ENCODE measurements at places on chromosomes 11 and 22.
A peak's percentile ranks its signal among the peaks of the same experiment; 100 is the strongest.

DNA sequence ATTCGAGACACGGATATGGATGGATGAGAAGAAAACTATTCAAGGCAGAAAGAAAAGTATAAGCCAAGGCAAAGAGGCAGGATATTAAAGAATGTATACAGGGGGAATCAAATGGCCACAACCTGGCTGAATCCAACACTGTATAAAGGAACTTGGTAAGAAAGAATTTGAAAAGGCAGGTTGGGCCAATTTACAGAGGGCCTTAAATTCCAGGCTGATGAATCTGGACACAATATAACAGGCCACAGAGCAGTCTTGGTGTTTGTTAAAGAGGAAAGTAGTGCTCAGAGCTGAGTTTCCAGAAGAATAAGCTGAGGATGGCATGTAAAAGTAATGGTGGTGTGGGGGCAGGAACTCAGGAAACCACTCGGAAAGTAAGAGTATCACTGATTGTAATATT is 72.3 kb upstream of the POU2AF2 start:
- DNase-seq = no peak

DNA sequence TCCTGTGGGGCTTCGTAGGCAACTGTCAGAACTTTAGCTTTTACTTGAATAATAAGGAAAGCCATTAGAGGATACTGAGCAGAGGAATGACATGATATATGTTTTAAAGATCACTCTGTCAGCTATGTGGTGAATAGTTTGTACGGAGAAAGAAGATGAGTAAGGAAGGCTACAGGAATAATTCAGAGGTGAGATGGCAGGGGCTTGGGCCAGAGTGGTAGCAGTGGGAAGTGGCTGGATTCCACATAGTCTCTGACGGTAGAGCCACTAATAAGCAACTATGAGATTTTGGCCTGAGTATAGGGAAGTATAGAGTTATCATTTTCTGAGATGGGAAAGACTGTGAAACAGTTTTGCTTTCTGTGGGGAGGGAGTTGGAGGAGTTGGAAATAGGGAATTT is 93.9 kb upstream of the MTMR2 start:
- DNase-seq = no peak

DNA sequence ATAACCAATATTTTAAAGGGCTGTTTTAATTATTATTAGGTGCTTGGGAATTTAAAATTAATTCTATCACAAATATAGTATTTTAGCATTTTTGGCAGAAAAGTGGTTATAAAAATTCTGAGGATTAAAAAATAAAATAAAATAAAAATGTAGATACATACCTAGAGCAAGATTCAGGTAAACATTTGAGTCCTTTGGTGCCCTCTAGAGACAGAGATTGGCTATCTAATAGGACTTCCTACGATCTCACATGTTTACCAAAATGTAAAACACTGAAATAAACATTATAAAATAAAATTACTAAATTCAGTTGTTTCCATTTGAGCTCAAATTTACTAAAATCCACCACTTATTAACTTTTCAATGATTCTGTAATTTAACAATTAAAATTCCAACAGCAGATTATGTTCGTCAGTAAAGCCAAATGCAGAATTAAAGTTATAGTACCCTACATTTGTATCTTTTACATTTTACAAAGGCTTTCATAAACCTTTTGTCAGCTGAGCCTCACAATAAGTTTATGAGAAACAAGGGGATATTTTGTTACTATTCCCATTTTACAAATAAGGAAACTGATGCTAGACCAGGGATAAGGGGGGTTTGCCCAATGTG is 27.7 kb downstream of the SLC36A4 start:
- no peak for DNase-seq

GRCh38 chr11:62860835-62861563 is 19.7 kb upstream of the SLC3A2 start:
- DNase-seq = no peak

DNA sequence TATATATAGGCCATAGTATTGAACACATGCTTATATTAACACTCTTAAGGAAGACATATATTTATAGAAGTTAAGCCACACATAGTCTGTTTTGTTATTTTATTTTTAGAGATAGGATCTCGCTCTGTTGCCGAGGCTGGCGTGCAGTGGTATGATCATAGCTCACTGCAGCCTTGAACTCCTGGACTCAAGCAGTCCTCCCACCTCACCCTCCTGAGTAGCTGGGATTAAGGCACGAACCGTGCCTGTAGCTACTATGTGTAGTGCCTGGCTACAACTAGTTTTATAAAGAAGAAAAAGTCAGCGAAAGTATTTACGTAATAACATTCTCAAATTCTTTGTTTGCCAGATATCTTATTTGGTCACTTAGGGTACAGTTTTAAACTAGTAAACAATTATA is 5.6 kb upstream of the UCP2 start:
- no peak for DNase-seq

GRCh38 chr22:38751422-38752346 is 4.1 kb downstream of the SUN2 start:
- DNase-seq = peak; percentile 75

- DNase-seq = no peak
Observed at GRCh38 chr11:4050138-4050537, 44.5 kb upstream of the RRM1 start.

- DNase-seq = no peak
Observed at GRCh38 chr22:36635483-36635882, 68.1 kb downstream of the CACNG2 start.

DNA sequence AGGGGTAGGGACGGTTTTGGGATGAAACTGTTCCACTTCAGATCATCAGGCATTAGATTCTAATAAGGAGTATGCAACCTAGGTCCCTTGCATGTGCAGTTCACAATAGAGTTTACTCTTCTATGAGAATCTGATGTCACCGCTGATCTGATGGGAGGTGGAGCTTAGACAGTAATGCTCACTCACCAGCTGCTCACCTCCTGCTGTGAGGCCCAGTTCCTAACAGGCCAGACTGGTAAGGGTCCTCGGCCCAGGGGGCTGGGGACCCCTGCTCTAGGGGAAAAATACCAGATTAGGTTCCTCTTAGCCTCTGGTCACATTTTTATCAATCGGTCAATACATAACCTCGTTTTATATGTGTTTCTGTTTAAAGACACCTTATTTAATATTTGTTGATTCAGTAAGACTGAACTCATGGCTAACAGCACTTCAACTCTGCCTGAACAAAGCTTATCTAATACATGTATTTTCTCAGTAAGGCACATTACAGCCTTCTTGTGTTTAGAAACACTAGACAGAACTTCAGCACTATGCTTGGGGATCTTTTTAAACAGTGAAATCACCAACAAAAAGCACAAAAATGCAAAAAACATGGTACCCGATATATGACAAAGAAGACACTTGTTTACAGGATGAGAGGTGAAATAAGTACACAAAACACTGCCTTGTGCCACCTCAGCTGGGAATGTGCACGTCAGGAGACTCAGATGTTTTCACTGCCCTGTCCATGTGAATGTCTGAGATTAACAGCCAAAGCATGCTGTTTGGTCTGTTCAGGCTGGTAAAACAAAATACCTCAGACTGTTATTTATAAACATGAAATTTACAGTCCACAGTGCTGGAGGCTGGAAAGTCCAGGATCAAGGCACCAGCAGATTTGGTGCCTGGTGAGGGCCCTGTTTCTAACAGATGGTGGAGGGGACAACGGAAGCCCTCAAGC is 107.5 kb downstream of the USP35 start:
- no peak for DNase-seq

GRCh38 chr22:46653596-46653995 is 33.4 kb downstream of the GRAMD4 start:
- no peak for DNase-seq

GRCh38 chr11:14636119-14636518 is 7.5 kb upstream of the PDE3B start:
- no peak for DNase-seq

All from T-cell (primary cell).